GM23248 (cell line): ENCODE measurements at places on chromosomes 5 and 9. TPM values are rescaled to one million over a fixed set of nuclear protein-coding genes. Genes with fewer than 3 reads are reported as not detected.

- no peak for DNase-seq
- H3K4me1 ChIP-seq, result no peaks in the 10 kb centered on the region
- no peaks in the 10 kb centered on the region for H3K36me3 ChIP-seq
- no peak overlapping the region for H3K27ac ChIP-seq
- H3K4me3 ChIP-seq, result no peak overlapping the region
- peaks cover 75% of the 10 kb centered on the region for H3K27me3 ChIP-seq
These were observed 20.0 kb upstream of the TIFAB start for GRCh38 chr5:135472141-135472540.

GRCh38 chr9:5511476-5511875 lies 1.1 kb downstream of the PDCD1LG2 start:
- DNase-seq, result peak; percentile 40
- H3K27ac ChIP-seq, result peak overlapping the region; percentile 86
- H3K4me3 ChIP-seq, result peak overlapping the region; percentile 79
- no peaks in the 10 kb centered on the region for H3K27me3 ChIP-seq
- H3K36me3 ChIP-seq, result no peaks in the 10 kb centered on the region

The SLC30A5 gene
- total RNA-seq, result 66.8 and 69.6 TPM in 2 replicates

DNA sequence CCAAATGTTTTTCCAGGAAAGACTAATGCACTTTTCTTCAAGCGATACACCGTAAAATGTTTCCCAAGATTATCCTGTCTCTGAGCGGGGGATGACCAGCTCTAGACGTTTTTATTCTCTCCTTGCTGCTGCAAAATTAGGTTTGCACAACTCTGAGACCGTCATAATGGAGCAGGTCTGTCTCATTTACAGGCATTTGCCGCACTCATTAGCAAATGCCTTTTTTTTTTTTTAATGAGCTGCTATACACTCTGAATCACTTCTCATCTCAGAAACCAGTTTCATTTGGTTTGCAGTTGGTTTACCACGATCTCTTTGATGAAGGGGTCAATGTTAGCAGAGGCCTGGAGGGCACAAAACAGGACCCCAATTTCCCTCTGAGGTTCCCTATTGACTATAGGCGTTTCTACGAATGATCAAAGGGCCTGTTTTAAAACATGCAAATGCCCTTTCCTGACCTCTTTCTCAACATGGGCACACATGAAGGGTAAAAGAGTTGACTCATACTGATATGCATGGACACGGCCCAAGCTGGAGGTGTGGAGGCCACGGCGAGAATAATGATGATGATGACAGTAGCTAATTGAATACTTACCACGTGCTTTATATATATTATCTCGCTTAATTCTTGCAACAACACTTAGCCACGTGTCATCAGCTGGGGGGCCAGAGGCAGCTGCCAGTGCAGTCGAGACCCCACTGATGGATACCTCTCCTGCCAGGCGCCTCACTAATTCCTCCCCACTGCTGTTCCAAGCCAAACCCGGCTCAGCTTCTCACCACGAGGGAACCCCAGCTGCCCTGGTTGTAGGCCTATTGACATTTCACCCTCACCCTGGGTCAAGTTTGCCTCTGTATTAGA lies 89.9 kb upstream of the PTCH1 start:
- H3K4me1 ChIP-seq, result no peaks in the 10 kb centered on the region
- H3K27me3 ChIP-seq, result no peaks in the 10 kb centered on the region
- no peaks in the 10 kb centered on the region for H3K36me3 ChIP-seq
- H3K27ac ChIP-seq, result no peak overlapping the region
- no peak overlapping the region for H3K4me3 ChIP-seq

- H3K27ac ChIP-seq, result no peak overlapping the region
- peaks cover 16% of the 10 kb centered on the region for H3K4me1 ChIP-seq
- no peaks in the 10 kb centered on the region for H3K36me3 ChIP-seq
- H3K27me3 ChIP-seq, result no peaks in the 10 kb centered on the region
- DNase-seq, result peak; percentile 71
- no peak overlapping the region for H3K4me3 ChIP-seq
These were observed 52.7 kb downstream of the RXRA start for GRCh38 chr9:134378901-134379338.

DNA sequence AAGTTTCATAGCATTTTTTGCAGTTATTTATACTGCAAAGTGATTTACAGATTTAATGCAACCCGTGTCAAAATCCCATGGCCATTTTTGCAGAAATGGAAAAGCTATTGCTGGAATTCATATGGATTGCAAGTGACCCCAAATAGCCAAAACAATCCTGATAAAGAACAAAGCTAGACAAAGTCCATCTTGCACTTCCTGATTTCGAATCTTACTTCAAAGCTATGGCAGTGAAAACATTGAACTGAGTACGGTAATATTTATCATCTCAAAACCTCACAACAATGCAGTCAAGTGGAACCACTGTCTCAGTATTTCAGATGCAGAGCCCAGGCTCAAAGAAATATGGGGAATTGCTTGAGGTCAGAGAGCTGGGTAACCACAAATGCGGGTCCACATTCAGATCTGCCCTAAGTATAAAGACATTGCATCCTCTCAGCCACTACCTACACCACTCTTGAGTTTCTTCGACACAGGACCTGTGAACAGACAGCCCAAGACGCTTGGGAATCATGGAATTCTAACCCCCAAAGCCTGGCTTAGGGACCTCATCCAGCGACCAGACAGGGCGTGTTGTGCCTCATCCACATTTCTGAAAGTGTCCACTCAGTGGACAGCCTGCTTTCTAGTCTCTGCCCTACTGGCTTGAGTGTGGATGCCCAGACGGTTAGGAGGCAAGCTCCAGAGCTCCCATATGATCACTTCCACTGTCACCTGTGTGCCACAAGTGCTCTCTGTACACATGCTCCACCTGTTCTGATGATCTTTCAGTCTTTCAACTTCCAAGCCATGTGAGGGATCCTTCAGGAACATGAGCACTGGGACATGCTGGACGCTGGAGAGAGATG lies 39.3 kb upstream of the KCNIP1 start:
- H3K27ac ChIP-seq, result no peak overlapping the region
- no peak for DNase-seq
- H3K36me3 ChIP-seq, result no peaks in the 10 kb centered on the region
- H3K27me3 ChIP-seq, result peaks cover 42% of the 10 kb centered on the region
- H3K4me3 ChIP-seq, result no peak overlapping the region
- H3K4me1 ChIP-seq, result peaks cover 13% of the 10 kb centered on the region

GRCh38 chr5:138722544-138723177 lies 30.6 kb upstream of the CTNNA1 start:
- no peaks in the 10 kb centered on the region for H3K27me3 ChIP-seq
- H3K36me3 ChIP-seq, result no peaks in the 10 kb centered on the region
- no peak for DNase-seq

GRCh38 chr5:127998950-127999615 lies 84.5 kb upstream of the SLC12A2 start:
- H3K27ac ChIP-seq, result no peak overlapping the region
- no peaks in the 10 kb centered on the region for H3K27me3 ChIP-seq
- no peak for DNase-seq
- no peak overlapping the region for H3K4me3 ChIP-seq
- no peaks in the 10 kb centered on the region for H3K4me1 ChIP-seq
- H3K36me3 ChIP-seq, result no peaks in the 10 kb centered on the region

The GPR151 gene
- total RNA-seq, result not detected in 2 replicates

DNA sequence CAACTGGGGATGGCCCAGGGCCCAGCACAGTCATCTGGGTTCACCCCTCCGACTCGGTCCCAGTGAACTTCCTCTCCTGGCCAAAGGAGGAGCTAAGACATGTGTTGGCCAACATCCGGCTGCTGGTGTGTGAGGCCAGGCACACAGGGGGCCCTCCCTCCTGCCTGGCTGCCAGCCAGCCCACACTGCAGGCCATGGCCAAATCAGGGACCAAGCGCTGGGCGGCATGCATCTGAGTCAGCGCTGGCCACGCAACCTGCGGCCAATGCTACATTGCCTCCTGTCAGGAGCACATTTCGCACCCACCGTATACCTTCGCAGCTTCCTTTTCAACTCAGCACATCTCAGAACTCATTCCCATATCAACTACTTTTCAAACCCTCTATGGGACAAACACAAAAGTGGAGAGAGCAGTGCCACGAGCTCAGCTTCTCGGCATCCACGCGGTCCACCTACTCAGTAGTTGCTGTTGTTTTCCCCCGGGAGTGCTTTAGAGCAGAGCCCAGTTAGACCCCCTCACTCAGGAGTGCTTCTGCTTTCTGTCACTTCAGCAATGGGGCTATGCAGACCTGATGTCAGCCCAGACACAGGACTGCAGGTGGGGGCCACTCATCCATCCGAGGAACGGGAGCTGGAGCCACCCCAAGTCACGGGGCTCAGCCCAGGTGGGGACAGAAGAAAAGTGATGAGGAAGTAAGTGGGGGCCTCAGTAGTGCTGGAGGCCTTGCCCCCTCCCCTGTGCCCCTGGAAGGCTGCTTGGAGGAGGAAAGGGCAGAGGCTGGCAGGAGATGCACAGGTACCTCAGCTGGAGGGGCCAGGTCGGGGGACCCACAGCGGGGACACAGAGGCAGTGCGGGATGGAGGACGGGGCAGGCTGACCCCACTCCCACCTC lies 13.9 kb downstream of the NINJ1 start:
- H3K4me3 ChIP-seq, result no peak overlapping the region
- no peaks in the 10 kb centered on the region for H3K36me3 ChIP-seq
- peak overlapping the region; percentile 54 for H3K27ac ChIP-seq
- H3K4me1 ChIP-seq, result peaks cover 15% of the 10 kb centered on the region
- H3K27me3 ChIP-seq, result no peaks in the 10 kb centered on the region

DNA sequence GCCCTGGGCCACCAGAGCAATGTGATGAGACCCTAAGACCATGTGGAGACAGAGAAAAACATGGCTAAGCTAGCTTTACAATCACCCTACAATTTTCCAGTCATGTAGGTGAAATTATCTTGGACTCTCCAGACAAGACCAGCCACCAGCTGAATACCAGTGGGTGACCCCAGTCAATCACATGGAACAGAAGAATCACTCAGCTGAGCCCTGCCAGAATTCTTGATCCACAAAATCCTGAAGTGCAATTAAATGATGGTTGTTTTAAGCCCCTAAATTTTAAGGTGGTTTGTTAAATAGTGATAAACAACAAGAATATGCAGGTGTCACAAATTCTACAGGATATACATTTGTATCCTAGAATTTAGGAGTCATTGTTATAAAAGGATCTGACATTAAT lies 69.5 kb upstream of the SMIM15 start:
- H3K36me3 ChIP-seq, result no peaks in the 10 kb centered on the region
- no peak overlapping the region for H3K27ac ChIP-seq
- no peaks in the 10 kb centered on the region for H3K27me3 ChIP-seq
- no peak for DNase-seq
- H3K4me3 ChIP-seq, result no peak overlapping the region

GRCh38 chr5:12277504-12278192 lies 373.4 kb upstream of the CTNND2 start:
- H3K36me3 ChIP-seq, result no peaks in the 10 kb centered on the region
- H3K4me3 ChIP-seq, result no peak overlapping the region
- no peak overlapping the region for H3K27ac ChIP-seq
- no peak for DNase-seq
- H3K4me1 ChIP-seq, result no peaks in the 10 kb centered on the region
- no peaks in the 10 kb centered on the region for H3K27me3 ChIP-seq

The LPAR1 gene
- 90.3 and 90.8 TPM in 2 replicates for total RNA-seq

- H3K4me1 ChIP-seq, result no peaks in the 10 kb centered on the region; the same call in 1 of the 2 replicates
- no peak overlapping the region for H3K4me3 ChIP-seq
- no peak for DNase-seq
- no peaks in the 10 kb centered on the region for H3K36me3 ChIP-seq
These were observed 47.2 kb downstream of the CMYA5 start for GRCh38 chr5:79736528-79737514.
